ENCODE measurements at places on chromosomes 5 and 9.

DNA sequence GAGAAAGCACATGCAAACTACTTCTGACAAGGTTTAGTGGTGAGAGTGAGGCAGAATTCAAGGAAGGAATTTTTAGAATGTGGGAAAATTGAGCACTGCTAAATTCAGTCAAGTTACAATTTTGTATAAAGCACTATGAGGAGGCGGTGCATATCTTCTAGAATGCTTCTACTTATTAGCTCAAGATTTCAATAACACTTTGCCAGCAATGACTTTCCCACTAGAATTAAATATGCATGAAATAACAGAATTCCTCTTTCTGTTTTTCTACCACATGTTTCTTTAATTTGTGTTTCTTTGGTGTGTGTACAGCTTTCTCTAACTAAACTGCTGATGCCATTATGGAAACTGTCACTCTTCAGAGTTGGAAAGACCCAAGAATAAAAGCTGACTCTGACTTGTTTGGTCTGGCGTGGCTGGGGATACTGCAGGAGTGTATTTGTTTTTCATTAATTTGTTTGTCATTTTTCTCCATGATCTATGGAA is 163.5 kb downstream of the ARSB start:
- no peak for DNase-seq

- no peak for DNase-seq
Measured at GRCh38 chr5:73302797-73303147, 129.8 kb downstream of the TMEM174 start.

GRCh38 chr9:133621725-133622267 is 12.6 kb upstream of the FAM163B start:
- DNase-seq: no peak

GRCh38 chr5:62342476-62342837 is 36.5 kb downstream of the KIF2A start:
- no peak for DNase-seq

- DNase-seq: no peak
Measured at GRCh38 chr5:41575110-41575779, 64.8 kb upstream of the PLCXD3 start.

GRCh38 chr5:168992016-168992415 is 308.9 kb downstream of the SLIT3 start:
- no peak for DNase-seq

DNA sequence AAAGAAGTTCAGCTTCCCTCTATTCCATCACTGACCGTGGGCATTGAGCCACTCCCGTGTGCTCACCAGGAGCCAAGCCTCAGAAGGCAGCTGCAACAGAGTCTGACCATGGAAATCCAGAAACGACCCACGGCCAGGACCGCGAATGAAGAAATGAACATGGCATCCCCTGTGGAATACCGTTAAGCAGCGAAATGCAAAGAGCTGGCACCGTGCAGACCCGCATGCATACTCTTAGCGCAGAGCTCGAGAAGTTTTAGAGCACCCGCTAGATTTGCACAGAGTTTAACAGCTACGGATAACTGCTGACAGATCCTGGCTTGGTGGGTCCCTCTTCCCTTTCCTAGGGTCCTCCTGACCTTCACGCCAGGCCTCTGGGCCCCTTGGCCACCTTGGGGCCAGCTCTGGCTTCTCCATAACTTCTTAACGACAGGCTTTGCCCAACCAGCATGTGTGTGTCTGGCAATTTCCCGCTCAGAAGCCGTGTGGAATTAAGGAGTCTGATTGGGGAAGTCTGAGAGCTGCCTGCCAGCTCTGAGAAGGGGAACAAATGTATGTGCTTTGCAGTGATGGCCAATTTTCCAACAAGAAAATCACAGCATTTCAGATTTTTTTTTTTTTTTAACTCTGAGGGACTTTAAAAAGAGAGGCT is 75.3 kb upstream of the COL5A1 start:
- DNase-seq: no peak

DNA sequence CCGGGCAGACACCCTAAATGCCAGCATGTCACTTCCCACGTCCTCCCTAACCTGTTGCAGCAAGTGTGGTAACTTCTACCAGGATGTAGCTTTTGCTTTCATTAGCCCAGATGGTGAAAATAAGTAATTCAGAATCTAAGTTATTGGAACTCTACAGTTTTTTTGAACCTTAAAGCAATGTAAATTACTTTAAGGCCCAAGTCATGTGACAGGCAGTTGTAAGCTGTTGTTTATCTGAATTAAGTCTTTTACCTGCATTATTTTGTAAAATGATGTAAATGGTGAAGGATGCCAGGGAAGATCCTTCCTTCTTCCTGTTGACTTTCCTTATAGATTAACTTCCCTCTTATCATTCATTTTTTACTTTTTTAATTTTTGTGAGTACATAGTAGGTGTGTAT is 670.2 kb downstream of the SEMA5A start:
- DNase-seq: no peak

GRCh38 chr5:133565993-133566392 is 46.3 kb downstream of the FSTL4 start:
- DNase-seq: peak; percentile 72

GRCh38 chr5:112870966-112871365 is 9.9 kb downstream of the SRP19 start:
- DNase-seq: no peak

GRCh38 chr9:93460689-93461413 is 7.5 kb upstream of the FAM120AOS start:
- no peak for DNase-seq

GRCh38 chr5:168313596-168314204 is 22.3 kb downstream of the WWC1 start:
- DNase-seq: no peak

DNA sequence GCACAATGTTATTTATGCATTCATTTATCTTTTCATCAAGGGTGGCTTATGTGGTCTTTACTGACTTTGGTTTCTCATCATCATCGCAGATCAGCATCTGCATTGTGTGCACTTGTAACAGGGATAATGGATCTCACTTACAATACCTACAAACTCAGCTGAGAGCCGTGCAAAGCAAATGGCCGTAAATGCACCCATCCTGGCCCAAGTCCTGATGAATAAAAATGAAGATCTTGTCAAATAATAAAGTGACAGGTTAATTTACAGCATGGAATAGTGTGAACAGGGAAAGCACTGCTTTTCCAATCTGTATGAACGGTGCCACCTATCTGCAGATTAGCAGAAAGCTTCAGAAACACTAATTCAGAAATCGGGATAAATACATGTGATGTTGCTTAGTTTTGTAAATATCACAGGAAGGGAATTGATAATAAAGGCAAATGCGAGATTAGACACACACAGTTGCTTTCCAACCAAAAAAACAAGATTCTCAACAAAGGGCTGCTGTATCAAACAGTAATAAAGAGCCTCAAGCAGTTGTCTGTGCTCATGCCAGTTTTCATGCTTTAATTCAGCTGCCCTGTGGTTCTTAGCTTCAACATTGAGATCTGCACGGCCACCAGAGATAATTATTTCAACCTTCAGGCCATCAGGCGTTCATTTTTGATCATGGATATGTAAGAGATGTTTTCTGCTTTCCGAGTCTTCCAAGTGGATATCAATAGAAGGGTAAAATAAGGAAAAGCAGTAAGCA is 153.4 kb upstream of the POU5F2 start:
- DNase-seq: no peak

GRCh38 chr9:3517377-3518048 is 8.3 kb downstream of the RFX3 start:
- no peak for DNase-seq

GRCh38 chr9:29717631-29718030 is 2144.3 kb upstream of the C9orf72 start:
- no peak for DNase-seq

DNA sequence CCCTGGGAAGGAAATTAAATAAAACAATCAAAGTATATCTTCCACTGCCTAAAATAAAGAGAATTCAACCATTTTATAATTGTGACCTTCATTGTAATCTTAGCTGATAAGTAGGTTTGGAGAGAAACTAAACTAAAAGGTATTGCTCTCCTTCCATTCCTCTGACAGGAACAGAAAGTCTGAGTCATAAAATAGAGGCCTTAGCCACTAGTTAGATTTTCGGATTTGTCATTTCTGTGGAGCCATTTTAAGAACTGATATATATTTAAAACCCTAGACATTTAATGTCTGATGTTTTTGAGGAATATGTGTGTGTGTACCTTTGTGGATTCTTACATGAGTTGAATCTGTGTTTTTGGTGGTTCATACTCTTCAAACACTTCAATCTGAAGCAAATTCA is 11.8 kb upstream of the TMC1 start:
- DNase-seq: peak; percentile 17

- DNase-seq: no peak
Measured at GRCh38 chr5:147336876-147337275, 102.0 kb downstream of the STK32A start.

DNA sequence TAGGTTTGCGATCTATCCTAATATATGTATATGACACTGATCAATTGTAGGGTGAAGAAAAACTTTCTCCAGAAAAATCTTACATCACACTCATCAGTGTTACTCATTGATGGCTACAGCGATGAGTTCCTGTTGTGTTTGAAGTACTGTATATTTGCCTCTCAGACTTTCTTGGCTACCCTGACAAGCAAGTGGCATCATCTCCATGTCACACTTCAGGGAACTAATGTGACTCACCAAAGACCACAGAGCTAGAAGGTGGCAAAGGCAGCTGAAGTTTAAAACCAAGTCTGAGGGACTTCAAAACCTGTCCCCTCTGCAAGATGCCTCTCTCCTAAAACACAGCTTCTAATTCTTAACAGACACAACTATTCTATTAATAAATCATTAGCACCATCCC is 451.4 kb downstream of the CTNND2 start:
- peak; percentile 1 for DNase-seq

DNA sequence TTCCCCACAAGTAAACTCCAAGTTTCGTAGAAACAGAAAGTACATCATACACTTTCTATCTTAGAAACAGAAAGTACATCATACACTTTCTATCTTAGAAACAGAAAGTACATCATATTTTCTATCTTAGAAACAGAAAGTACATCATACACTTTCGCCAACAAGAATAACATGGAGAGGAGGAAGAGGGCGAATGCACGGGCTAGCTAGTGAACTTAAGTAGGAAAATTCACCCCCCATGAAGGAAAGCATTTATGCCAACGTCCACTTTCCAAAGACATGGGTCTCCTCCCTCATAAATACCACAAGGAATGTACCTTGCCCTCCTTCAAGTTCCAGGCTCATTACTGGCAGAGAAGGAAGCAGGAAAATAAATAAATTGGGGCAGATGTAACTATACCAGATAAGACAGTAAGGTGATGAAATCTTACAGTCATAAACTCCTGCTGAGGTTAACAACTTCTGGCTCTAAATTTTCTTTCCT is 64.7 kb downstream of the FRMD3 start:
- peak; percentile 14 for DNase-seq

- DNase-seq: no peak
Measured at GRCh38 chr9:27491154-27491553, 32.9 kb upstream of the IFNK start.

GRCh38 chr5:78903861-78904260 is 81.2 kb downstream of the ARSB start:
- DNase-seq: no peak

GRCh38 chr9:27460226-27461023 is 63.7 kb upstream of the IFNK start:
- DNase-seq: peak; percentile 70

DNA sequence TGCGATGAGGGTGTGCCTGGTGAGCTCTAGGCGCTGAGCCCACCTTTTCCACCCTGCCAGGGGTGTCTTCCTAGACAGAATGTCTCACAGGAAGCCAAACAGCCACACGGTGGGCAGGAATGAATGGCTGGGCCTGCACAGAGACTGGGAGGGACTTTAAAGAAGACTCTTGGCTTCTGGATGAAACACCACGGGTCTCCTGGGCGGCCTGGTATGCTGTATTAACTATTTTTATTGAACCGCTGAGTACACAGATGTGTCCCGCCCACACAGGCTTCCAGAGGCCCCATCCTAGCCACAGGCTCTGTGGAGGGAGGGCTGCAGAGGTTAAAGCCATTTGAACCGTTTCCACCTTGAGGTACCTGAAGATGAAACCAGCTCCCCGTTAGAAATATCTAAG is 115.2 kb upstream of the CXCL14 start:
- no peak for DNase-seq

DNA sequence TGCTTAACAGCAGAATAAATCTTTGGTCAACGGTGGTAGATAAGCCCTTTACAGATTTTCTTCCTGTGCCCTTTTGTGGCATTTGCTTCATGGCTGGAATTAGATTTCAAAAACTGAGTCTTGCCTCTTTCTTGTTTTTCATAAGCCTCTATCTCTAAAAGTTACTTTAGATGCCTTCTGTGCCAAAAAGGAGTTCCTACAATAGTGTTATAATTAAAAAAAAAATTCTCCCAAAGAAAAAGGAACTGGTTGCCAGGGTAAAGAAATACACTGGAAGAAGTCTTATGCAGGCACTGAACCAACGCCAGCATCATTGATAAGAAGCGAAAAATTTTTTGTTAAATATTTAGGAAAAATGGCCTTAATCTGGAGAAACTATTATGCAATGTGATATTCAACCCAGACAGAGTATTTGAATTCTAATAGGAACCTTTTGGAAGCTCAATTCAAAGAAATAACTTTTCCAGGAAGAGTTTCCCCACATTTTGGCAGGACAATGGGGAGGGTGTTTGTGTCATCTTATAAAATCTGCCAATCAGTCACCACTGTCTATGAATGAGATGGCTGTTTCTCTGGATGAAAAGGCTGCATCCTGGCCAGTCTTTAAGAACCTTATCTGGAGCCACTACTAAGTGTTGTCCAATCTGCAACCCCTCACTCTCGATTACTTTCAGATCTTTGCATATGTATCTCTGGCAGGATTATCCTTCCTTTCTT is 608.1 kb downstream of the PDE4D start:
- DNase-seq: no peak

GRCh38 chr5:83559118-83559785 is 87.7 kb downstream of the VCAN start:
- no peak for DNase-seq

DNA sequence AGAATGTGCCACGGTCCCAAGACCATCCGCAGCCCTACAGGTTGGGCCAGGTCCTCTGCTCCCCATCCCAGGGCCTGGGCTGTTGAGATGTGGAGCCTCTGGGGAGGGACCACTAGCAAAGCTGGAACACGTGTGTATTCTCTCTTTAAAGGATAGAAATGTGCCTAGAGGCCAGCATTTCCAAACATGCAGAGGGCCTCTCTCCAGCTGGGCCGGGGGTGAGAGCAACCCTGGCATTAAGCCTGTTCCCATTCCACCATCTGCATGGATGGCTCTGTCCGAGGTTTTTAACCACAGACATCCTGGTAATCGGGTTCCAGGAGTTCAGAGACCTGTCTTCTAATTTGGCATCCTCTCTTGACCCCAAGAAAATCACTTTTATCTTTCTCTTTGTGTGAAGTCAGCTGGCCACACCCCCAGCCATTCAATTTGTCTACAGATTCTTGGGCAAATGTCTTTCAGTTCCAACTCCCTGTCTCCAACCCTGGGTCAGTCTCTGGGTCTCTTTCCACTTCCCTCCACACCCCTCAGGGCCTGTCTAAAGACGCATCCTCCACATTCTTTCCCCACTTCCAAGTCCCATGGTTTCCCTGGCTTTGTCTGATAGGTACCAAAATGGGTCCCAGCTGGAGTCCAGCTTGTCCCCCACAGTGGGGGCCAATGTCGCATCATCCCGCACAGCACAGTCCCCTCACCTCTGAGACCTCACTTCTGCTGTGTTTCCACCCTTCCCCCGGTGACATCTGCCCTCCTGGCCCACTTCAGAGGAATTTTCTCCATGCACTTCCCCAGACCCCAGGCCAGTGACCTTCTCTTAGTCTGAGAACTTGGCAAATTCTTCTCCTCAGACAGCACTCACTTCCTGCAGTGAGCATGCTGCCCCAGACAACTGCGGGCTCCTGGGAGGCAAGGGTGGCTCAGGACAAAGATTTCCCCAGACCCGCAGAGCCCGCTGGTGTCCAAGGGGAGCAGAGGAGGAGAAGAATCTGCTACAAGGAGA is 56.8 kb downstream of the PTPDC1 start:
- peak; percentile 47 for DNase-seq

Data from MCF 10A (cell line).